HuH-7 (cell line): ENCODE measurements at places on chromosomes 5 and 9.

DNA sequence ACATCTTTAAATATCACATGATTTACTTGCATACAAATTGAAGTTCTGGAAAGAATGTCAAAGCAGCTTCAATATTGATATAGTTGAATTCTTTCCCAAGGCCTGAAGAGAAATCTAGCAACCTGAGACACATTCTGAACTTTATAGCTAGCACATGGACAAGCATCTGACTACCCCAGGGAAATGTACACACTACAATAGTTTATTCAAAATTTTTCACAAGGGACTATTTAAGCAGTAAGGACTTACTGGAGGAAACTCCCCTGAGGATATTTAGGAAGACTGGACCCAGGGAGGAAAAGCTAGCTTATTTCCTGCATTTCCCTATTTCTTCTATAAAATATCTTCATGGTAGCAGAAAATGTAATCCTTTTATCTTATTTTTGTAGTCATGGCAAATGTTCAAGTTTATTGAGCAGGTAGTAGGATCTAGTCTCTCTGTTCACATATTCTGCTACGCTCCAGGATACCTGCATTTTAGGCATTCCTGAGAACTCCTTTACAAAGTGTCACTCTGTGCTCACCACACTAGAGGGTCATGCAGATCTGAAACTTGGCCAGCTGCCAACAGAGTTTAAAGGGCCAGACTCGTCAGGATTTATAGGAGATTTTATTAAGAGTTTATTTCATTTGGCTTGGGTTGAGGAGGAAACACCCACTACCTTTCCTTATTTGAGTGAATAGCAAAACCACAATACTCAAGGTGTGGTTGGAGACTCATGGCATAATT is 348.4 kb upstream of the FTMT start:
- no peak for DNase-seq

DNA sequence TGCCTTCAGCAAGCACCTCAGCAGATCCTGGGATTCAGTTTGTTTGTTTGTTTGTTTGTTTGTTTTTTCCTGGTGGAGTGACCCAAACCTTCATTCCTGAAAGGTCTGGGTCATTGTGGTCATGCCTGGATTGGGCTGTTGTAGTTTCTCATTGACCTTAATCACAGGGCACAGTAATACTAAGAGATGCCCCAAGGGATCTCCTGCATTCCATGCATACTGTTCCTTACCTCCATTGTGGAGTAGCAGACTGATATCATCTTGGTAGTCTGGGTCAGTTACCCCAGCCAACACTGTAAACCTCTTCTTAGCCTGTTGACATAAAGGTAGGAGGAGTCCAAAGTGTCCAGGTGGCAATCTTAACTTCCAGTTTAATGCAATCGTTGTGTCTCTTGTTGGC is 1466.7 kb upstream of the CDH9 start:
- no peak for DNase-seq

- DNase-seq: no peak
These were observed 33.5 kb downstream of the AUH start for GRCh38 chr9:91328186-91328585.

- no peak for DNase-seq
These were observed 2.6 kb upstream of the RFX3 start for GRCh38 chr9:3528451-3528850.

GRCh38 chr5:125190232-125191087 is 444.0 kb upstream of the ZNF608 start:
- no peak for DNase-seq

- no peak for DNase-seq
These were observed 53.6 kb upstream of the RANBP6 start for GRCh38 chr9:6068983-6069382.
